ENCODE measurements at places on chromosomes 11 and 22.
A peak's percentile ranks its signal among the peaks of the same experiment; 100 is the strongest.

DNA sequence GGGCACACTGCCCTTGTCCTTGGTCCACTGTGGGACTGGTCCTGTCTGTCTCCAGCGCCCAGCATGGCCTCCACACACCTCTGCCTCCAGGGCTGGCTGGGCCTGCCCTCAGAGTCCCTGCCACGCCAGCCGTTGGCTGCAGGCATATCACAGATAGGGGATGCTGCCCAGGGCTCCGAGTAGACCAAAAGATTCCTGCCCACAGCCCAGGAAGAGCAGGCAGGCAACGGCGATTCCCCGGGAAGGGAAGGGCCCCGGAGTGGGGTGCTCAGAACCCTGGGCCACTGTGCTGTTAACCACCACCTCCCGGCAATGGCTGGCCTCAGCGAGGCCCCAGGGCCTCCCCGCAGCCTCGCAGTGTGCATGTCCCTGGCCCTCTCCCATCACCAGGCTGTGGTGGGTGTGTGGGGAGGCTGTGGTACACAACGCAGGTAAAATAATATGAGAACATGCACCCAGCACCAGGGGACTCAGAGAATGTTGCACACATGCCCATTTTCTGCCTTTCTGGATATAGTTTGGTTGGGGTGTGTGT lies 2.2 kb downstream of the IFITM5 start:
- no peak for DNase-seq

GRCh38 chr11:74935285-74935684 lies 13.6 kb downstream of the XRRA1 start:
- no peak for DNase-seq

DNA sequence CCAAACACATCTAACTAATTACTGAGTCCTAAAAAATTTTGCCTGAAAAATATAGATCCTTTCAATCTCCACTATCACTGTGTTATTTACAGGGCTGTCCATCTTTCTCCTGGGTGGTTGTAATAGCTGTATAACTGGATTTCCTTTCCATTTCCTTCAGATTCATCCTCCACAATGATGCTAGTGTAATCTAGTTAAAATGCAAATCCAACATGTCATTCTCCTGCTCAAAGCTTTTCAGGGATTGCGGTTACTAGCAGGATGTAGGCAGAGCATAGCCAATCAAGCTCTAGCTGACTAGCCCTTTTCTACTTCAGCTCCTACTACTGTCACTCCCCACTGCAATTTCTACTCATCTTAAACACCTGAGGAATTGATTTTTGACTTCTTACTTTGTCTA lies 283.0 kb downstream of the RAB38 start:
- DNase-seq, result no peak

- DNase-seq, result no peak
These were observed 89.1 kb downstream of the LARGE1 start for GRCh38 chr22:33831207-33831606.

DNA sequence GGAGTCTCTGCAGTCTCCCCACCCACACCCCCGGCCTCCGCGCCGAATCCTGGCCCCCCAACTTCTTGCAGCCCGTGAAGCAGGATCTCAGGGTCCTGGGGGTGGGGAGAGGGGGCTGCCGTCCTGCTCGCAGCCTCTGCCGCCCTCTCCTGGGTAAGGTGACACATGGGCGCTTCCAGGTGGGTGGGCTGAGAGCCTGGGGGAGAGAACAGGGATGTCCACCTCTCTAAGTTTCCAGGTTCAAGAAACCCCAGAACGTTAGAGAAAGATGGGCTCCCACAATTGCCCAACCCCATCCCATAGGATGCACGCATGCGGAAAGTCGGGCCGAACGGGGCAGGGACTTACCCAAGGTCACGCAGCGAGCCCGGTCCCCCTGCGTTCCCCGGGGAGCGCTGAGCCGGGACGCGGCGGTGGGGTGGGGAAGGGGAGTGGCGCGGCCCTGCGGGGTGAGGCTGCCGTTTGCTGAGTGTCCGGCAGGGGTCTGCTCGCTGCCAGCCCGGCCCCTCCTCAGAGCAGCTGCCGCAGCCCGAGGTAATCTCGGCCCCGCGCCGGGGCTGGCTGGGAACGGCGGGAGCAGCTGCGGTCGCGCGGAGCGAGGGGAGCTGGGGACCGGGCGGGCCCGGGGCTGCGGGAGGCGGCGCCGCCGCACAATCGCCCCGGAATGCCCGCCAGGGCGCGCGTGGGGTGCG lies 705 bp upstream of the CAPN1 start:
- DNase-seq, result peak; percentile 71

DNA sequence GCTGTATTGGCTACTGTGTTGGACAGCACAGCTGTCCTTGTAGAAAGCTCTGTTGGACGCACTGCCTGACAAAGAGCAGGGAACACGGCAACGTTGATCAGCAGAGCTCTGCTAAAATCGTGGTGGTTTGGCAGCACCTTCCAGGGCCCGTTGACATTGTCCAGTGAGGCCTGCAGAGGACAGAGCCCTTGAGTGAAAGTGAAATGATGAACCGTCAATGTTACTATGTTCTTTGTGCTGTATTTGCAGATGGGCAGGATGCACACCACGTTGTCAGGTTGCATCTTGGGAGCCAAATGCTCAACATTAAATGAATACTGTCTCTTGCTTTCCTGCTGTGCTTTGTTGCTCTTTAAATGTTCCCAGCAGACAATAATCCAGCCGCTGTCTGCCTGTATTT lies 69.7 kb downstream of the NELL1 start:
- DNase-seq, result no peak

DNA sequence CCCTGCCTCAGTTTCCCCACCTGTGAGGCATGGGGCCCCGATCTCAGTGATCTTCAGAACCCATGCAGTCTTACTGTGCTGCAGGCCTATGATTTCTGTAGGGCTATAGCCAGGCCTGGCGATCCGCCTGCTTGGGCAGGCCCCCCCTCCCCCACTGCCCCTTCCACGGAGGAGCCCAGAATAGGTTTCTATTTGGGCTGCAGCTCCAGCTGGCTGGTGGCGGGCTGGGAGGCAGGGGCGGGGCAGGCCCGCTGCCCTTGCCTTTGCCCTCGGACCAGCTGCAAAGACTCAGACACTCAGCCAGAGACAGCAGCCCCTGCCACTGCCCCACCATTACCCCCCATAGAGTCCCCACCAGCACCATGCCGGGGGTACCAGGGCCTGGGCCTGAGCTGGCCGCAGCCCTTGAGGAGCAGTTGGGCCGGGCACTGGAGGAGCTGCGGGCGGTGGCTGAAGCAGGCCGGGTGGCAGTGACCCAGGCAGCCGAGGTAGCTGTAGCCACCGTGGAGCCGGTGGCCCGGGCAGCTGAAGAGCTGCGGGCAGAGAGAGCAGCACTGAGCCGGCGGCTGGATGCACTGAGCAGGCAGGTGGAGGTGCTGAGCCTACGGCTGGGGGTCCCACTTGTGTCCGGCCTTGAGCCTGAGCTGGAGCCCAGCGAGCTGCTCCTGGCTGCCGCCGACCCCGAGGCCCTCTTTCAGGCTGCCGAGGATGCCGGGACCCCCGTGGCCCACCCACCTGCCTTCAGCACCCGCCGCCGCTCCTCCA lies 12.2 kb downstream of the SMTN start:
- no peak for DNase-seq

- no peak for DNase-seq
These were observed 61.4 kb downstream of the EFCAB6 start for GRCh38 chr22:43750751-43751150.

- no peak for DNase-seq
These were observed 24.2 kb downstream of the KRTAP5-5 start for GRCh38 chr11:1653541-1654387.

- DNase-seq, result no peak
These were observed 41.0 kb downstream of the FDX1 start for GRCh38 chr11:110470716-110471115.

- DNase-seq, result no peak
These were observed 9.1 kb downstream of the CTSF start for GRCh38 chr11:66559142-66559865.

DNA sequence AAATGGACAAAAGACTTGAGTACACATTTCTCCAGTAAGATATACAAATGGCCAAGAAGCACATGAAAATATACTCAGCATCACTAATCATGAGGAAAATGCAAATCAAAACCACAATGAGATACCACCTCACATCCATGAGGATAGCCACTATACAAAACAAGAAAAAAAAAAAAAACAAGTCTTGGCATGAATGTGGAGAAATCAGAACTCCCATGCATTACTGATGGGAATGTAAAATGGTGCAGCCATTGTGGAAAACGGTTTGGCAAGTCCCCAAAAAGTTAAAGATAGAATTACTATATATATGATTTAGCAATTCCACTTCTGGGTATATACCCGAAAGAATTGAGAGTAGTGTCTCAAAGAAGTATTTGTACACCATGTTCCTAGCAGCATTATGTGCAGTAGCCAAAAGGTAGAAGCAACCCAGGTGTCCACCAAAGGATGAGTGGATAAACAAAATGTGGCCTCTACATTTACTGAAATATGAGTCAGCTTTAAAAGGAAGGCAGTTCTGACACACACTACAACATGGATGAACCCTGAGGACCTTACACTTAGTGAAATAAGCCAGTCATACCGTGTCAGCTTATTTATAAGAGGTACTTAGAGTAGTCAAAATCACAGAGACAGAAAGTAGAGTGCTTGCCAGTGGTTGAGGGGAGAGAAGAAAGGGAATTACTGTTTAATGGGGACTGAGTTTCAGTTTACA lies 146.3 kb downstream of the WNT7B start:
- DNase-seq, result peak; percentile 6

DNA sequence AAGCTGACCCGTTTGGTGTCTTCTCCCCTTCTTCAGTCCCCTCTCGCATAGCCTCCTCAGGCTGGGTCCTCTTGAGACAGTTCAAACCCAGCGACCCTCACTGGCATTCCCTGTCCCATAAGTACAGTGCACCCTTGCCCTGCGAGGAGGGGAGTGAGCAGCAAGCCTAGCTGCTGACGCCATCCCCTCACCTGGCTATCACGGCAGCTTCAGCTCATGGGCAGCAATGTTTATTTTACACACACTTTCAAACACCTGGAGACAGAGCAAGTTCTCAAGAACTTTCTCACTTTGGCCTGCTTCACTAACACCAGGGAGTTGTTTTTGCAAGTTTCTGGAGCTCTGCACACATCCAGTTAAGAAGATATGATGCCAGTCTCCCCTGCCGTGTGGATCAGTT lies 189.6 kb upstream of the E2F8 start:
- no peak for DNase-seq

DNA sequence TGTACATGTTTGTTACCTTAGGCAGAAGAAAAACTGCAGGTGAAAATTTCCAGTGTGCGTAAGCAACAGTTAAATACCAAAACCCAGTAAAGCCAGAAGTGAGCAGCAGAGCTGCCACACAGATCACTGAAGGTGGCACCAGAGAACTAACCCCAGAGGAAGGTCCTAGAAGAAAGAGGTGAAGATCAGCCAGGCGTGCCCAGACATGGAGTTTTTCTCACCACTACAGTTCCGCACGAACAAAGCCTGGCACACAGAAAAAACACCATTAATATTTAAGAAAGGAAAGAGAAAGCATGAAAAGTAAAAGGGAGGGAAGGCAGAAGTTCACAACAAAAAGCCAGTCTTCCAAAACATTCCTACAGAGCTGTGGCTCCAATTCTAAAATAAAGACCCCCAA lies 60.7 kb downstream of the STK33 start:
- DNase-seq, result no peak

- no peak for DNase-seq
These were observed 910 bp downstream of the CLTCL1 start for GRCh38 chr22:19290400-19291217.

GRCh38 chr11:75924966-75925784 lies 110.2 kb downstream of the UVRAG start:
- DNase-seq, result no peak

DNA sequence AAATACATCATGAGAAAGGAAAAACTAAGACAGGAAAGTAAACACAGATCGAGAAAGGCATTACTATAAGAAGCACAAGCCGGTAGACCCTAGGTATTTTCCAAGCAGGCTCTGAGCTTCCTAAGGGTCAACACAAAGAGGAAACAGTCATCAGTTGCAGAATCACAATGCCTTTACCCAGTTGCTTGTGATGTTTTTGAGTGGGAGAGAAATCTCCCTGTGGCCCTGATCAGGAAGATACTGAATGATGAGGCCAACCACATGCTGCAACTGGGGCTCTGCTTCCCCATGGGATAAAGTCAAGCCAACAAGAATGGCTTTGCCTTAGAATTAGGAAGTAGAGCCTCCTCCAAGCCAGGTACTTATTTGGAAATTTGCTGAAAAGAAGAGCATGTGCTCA lies 132.6 kb downstream of the MICAL2 start:
- no peak for DNase-seq

DNA sequence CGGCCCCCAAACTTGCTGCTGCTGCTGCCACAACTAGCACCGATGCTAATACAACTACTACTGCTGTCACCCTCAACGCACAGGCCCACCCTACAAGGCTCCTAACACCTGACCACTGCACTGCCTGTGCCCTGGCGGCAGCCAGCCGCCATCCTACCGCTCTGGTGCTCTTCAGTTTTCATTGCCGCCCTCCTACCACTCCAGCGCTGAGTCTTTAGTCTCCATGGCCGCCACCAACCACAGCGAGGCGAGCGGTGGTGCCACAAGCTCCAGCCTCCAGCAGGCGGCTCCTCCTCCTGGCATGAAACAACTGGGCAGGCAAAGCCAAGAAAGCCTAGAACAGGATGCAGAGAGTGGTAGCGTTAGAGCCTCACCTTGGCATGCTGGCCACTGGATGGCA lies 5.0 kb upstream of the RFPL3 start:
- no peak for DNase-seq

DNA sequence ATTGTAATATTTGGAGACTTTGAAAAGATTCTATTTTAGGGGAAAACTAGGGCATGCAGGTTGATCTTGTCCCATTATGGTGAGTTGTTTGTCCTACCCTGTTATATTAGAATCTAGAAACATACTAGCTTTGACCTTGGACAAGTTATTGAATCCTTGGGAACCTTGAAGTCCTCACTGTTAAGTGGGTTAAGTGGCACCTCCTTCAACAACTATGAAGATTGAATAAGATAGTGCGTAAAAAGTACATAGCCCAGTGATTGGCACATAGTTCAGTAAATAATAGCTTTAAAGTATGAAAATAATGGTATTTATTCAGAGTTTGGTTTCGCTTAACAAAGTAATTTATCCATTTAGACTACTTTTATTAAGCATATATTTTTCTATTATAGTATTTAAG lies 51.6 kb downstream of the MTMR3 start:
- DNase-seq, result no peak

DNA sequence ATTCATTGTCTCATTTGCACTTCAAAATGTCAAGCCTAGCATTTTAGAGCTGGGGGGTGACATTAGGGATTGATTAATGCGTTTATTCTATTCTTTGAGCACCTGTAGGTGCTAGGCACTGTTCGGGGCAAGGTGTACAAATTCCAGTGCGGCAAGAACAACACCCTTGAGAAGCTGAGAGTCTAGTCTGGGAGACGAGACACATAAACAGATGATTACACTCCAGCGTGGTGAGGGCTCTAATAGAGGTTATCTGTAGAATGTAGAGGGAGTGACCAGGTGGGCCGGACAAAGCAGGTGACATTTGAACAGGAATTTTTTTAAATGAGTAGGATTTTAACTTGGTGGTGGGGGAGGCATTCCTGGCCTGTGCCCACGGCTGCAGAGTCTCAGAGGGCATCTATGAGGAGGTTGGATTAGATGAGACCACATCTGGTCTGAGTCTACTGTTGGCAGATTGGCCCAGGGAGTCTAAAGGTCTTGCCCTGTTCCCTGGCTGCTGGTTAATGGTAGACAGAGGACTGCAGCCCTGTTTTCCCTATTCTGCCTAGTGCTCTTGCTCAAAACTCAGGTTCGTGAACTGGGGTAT lies 970 bp downstream of the CAT start:
- peak; percentile 25 for DNase-seq

Measured in SW480 (cell line).